Effector memory CD8-positive, alpha-beta T cell (primary cell): ENCODE measurements at places on chromosomes 12 and 14.

- no peak for DNase-seq
Measured at GRCh38 chr14:44612002-44612401, 104.9 kb upstream of the FSCB start.

DNA sequence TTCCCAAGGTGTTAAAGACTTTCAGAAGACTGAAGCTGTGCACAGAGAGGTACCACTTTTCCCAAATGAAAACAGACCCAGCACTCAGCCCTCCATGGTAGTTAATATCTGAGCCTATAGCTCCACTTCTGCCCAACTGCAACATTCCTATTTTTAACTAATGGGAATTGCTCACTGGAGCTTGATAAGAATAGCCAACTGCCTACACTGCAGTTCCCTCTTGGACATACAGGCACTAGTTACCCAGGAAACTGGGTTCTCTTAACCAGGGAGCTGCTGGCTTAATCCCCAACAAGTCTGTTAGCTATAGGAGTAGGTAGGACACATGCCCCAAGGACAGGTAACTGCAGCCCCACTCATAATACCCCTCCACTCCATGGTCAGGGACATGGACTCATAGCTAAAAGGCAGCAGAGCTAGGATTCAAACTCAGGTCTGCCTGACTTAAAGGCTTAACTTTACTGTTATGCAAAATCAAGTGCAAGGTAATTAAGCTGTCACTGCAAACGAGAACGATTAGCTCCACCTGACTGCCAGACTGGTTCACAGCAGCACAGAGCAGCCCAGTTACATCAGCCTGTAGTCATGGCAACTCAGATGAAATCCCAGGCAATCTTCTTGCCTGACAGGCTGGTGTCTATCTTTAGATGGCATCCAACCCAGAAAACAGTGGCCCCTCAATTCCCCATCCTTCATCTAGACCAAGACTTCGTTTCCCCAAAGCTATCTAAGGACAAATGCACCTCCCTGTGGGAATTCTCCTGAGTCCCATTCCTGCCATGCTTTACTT lies 77.1 kb upstream of the ACTN1 start:
- no peak for DNase-seq

GRCh38 chr12:50927356-50927755 lies 25.0 kb upstream of the HIGD1C start:
- DNase-seq: no peak

GRCh38 chr12:42180990-42181596 lies 36.4 kb upstream of the GXYLT1 start:
- no peak for DNase-seq

DNA sequence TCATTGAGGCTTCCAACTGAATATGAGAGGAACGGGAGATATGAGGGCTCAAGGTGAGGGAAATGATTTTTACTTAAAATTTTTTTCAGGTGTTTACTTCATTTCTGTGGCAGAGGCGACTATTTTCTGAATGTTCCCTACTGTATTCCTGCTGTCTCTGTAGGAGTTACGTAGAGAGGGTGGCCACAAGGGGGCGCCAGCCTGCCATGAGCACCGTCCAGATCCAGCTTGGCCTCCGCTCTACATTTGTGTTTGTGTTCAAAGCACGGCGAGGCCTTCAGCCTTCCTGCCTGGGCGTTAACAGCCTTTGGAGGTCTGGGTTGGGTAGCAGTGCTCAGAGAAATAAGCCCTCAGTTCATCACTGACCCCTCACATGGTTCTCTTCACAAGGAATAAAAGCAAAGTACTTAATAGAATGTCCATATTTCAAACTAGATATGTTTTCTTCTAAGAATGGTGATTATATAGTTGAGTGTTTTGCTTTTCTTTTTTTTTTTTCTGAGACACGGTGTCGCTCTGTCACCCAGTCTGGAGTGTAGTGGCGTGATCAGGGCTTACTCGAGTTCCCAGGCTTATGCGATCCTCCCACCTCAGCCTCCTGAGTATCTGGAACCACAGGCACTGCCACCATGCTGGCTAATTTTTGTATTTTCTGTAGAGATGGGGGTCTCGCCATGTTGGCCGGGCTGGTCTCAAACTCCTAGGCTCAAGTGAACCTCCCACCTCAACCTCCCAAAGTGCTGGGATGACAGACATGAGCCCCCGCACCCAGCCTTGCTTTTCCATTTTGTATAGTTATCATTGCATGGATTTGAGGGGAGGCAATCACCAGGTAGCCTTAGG lies 22.3 kb downstream of the CKB start:
- peak; percentile 71 for DNase-seq

DNA sequence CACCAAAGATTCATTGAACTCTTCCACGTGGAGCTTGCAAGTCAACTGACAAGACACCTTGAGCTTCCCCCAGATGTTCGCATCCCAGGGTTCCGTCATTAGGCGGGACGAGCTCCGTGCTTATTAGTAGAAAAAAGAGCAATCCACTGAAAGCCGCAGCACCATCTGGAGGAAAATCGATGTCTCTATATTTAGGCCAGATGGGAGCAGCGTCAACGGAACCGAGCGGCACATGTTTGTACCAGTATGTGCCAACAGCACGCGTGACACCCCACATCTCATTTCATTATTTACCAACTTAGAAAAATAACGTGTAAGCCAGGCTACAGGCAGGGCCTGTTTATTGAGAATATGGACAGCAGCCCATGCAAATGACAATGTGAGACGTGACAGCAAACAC lies 45.8 kb upstream of the TMEM132D start:
- DNase-seq: no peak
